Activated CD4-positive, alpha-beta T cell treated with anti-CD3 and anti-CD28 coated beads, Interleukin-2, amount 50 U/mL, for 4 hours (primary cell): ENCODE measurements at places on chromosomes 2 and 18.

DNA sequence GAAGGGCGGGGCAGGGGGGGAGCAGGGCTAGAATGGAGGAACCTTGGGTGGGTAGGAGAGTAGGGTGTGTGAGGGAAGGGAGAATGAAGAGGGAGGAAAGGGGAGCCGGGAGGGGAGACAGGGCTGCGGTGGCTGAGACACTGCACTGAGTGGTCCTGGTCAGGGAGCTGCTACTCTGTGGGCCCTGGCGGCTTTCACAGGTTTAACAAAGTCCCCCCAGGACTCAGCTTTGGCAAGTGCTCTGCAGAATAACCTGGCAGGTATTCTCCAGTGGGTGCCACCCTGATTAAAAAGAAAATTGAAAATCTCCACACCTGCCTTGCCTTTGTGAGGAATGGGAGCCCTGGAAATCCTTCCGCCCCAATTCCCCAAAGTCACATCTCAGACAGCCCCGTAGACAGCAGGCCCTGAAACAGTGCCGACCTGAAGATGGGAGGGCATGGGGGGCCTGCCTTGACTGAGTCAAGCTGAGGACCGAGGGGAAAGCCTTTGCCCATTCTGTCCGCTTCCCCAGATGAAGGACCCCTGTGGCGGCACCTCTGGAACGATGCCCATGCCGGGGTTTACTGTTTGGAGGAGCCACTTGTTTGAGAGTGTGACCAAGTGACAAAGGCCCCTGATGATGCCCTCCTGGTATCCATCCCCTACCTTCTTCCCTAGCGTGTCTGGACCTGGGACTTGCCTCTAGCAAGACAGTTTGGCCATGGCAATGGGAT lies 43.6 kb upstream of the OTOS start:
- no peak for DNase-seq

- DNase-seq = no peak
Measured at GRCh38 chr2:132415915-132416722, 486 bp upstream of the GPR39 start.

GRCh38 chr2:19490846-19491435 lies 132.5 kb upstream of the OSR1 start:
- no peak for DNase-seq

GRCh38 chr2:126761981-126762878 lies 106.3 kb downstream of the GYPC start:
- peak; percentile 31 for DNase-seq

DNA sequence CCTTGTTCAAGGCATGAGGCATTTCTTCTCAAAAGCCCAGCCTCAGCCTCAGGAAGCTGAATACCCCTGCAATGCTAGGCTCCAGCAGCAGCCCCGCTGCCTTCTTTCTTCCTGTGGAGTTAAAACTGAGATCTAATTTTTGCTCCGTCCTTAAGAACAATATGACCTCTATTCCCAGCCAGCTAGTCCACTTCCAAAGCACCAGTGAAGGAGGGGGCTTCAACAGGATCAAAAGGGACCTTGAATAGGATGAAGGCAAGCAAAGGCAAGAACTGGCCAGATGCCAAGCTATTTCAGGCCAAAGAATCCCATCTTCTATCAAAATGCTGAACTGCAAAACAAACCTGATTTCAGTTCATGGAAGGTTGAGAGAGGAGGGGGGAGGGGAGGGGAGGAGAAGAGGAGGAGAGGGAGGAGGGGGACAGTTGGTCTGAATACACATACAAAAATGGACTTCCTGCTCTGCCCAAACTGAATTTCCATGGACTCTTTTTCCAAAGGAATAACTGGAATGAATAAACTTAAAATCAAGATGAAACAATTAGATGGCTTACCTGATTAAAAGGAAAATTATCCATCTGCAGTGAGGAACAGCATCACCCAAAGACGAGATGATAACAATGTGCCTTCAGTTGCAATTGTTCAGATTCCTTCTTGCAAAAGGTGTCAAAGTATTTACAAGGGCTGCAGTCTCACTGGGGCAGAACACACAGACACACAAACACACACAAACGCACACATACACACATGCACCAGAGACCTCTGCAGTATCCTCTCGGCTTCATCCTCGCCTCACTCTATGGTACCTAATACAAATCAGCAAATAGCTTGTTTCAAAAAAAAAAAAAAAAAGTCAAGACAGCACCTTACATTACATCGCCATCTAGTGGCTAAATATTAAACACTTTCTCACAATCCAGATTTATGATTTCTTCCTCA lies at the start of gene SCN1A:
SCN1A (minus strand) TSS at position 804 of the 939 bp plus-strand sequence. CDS start 54,399 bp downstream, outside the sequence.
- no peak for DNase-seq

DNA sequence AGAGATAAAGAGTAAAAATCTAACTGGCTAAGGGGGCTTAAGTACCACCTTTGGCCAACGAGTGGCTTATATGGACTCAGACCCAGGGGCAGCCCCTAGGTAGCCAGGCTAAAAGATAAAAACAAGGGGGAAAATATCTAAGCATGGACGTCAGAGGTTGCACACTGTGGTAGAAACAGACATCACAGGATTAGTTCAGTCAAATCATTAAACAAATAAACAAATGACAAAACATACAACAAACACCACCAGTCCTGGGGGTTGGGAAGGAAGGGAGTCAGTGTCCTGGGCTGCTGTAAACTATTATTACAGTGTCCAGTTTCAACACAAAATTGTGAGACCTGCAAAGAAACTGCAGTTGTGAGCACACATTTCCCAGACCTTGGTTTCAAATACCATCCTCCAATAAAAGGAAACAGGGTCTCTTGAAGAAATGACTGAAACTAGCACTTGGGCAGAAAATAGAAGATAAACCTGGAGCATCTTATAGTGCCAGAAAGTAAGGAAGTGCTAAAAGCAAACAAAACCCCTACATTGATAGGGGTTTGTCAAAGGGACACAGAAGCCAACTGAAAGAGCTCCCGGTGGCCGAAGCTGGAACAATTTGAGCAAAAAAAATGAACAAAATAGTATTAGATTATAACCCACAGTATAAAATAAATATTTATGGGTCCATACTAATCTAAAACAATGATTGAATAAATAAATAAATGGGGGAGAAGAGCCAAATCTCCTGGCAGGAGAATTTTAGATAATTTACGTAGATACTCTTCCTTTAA lies 154.8 kb upstream of the KLF7 start:
- no peak for DNase-seq

DNA sequence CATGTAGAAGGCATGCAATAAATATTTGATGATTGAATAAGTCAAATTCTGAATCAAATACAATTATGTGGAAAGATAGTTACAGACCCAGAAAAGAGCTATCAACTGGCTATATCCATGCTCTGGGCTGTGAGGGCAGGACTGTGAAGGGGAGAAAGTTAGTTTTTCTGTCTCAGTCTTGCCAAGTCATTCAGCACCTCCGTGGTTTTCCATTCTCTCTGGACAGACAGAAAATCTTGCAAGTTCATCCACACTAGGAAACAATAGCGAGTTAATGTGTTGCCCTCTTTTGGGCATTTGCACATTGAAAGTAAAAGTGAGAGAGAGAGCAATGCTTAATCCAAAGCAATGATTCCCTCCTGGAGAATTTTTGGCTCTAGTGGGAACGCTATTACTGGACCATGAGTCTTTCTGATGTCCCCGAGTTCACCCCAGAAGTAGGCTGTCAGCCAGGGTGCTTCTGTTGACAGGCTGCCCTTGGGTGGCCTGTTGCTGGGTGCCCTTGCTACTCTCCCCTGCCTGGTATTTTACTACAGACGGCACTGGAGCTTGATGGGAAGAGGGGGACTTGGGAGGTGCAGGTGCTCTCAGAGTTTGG lies 238.3 kb downstream of the LOXHD1 start:
- DNase-seq = no peak

DNA sequence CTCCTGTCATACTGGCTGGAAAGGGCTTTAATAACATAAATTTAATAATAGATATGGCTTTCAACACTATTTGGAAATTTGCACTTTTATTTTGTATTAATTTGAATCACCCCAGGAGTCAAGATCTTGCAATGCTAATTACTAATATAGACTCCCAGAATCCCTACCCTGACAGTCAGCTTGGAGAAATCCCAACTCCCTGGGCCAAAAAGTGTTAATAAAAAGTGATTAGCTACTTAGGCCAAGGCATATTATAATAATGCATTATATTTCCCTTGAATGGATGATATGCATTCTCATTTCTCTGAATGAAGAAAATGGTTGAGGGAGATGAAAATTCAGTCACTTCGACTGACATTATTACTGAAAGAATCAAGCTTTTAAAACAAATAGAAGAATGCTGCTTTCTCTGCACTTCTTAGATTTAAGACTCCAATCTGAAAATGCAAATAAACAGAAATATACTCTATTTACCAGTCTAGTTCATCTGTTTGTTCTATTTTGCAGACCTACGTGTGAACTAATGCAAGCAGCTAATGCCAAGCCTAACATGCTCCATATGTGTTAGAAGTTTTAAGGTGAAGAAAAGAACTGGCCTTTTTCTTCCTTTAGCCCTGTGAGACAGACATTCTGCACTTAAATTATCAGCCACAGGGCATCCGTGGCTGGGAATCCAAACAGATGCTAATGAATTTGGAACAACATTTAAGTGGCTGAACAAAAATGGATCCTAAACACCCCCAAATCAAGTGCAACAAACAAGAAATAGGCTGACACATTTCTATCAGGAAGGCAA lies 33.9 kb upstream of the INSIG2 start:
- no peak for DNase-seq

GRCh38 chr2:138502255-138503086 lies 901 bp downstream of the SPOPL start:
- DNase-seq = no peak

- DNase-seq = no peak
Measured at GRCh38 chr18:49811151-49811938, 2.0 kb downstream of the ACAA2 start.

DNA sequence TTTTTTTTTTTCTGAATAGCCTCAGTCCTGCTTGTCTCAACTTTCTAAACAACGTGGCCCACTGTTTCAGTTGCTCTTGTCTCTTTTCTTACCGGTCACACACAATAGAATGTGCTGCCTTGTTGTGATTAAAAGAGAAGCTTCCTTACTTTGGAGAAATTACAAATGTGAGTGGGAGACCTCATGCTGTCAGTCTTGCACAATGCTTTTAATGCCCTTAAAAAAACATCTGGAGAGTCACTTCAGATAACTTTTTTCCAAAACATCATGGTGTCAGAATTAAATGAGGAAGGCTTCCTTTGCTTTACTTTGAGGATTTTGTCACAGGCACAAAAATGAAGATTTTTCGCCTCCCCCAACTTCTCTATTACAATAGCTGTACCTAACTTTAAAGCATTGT lies 37.7 kb downstream of the LHCGR start:
- no peak for DNase-seq

DNA sequence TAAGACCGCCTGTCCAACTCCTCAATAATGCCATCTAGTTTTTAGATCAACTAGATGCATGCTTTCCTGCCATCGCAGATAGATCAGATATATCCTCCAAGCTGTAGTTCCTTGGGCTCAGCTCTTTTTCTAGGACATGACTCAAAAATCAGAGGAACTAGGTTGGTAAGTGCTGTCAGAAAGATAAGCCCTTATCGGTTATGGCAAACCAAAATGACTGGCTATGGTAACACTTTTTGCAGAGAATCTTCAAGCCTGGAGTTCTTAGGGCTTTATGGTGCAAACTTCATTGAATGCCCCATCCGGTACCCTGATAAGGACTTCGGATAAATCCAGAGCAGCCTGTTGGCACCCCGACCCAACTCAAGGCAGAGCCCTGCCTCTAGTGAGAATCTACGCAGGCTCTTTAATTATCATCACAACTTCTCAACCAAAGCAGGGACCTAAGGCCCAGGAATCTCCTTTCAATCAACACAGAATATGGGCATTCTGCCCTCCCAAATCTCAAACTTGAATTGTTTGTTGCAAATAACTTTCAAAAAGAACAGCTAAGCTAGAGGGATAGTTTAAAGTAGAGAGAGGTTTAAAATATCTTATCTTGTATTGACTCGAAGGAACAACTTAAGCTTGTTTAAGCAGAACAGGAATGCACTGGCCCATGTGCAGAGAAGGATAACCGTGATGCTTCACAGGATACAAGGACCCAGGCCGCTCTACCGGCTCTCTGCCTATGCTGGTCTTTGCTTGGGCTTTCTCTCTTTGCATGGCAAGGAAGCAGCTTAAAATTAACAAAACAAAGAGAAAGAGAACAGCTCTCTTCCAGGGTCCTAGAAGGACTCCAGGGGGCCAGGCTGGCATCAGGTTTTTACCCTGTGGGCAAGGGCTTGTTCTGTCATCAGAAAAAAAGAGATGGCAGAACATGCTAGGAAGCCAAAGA lies 3.4 kb upstream of the CYP1B1 start:
- no peak for DNase-seq

DNA sequence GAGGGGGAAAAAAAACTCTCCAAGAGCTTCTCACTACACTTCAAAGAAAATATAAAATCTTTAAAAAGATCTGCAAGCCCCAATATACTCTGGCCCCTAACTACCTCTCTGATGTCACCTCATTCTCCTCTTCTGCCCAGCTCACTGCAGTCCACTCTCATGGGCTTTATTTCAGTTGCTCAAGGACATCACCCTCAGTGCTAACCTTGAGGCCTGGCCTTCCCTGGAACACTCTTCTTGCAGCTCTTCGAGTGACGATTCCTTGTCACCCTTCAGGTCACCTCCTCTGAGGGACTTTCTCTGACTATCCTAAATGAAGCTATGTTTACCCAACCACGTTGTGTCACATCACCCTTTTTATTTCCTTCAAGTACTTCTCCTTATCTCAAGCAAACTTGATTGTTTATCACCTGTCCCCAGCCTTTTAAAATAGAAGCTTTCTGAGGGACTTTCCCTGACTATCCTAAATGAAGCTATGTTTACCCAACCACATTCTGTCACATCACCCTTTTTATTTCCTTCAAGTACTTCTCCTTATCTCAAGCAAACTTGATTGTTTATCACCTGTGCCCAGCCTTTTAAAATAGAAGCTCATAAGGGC lies 10.4 kb downstream of the RTTN start:
- no peak for DNase-seq

- no peak for DNase-seq
Measured at GRCh38 chr2:158580760-158581159, 124.0 kb downstream of the PKP4 start.

GRCh38 chr2:176388861-176389260 lies 119.6 kb downstream of the MTX2 start:
- DNase-seq = no peak

DNA sequence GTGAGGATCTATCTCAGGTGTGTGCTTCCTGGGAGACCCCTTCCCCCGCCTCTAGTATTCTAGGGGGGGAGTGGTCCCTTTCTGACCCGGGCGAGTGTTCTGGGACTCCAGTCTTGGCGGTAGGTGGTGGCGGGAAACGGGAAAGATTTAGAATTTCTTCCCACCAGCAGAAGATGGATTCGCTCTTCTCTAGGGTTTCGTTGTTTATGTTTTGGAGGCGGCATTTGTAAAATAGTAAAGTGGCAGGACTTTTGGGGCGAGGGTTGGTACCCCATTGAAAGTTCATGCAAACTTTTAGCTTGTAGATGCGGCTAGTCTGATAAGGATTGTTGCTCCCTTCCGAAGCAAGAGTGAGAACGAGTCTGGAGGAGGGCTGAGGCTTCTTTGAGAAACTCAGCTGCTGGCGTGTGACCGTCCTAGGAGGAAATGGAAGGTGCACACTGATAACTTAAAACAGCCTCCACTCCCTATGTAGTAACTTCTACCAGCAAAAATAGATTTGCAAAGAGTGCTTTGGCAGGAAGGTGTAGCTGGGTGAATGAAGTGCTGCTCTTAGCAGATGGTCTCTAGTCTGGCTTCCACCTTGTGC lies 412 bp downstream of the GPD2 start:
- DNase-seq = peak; percentile 0

- DNase-seq = no peak
Measured at GRCh38 chr18:68431111-68431921, 283.6 kb downstream of the TMX3 start.

- no peak for DNase-seq
Measured at GRCh38 chr2:37421686-37422085, 77.3 kb downstream of the QPCT start.
